ENCODE measurements at places on chromosomes 2 and 18.

DNA sequence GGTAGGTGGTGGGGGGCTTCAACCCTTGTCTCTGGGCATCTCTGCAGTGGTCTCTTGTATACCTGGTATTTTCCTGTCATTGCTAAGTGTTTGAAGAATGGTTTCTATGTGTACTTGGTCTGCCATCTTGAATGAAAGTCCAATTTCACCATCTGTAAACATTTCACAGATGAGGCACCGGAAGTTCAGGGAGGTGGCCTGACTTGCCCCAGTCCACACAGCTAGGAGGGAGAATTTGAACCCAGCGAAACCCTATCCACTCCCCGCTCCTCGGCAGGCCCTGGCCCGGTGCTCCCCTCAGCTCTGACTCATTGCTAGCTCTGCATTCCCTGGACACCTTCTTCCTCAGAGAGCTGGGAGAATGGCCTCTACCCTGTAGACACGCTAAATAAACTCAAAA is 30.5 kb downstream of the ZAP70 start:
- peaks cover 49% of the 10 kb centered on the region for H3K36me3 ChIP-seq
- H3K27ac ChIP-seq = no peak overlapping the region
- peaks cover 76% of the 10 kb centered on the region for H3K4me1 ChIP-seq
- H3K4me3 ChIP-seq = no peak overlapping the region
- no peaks in the 10 kb centered on the region for H3K27me3 ChIP-seq

GRCh38 chr18:3541549-3542386 is 91.8 kb downstream of the TGIF1 start:
- H3K4me3 ChIP-seq = peak overlapping the region; percentile 34
- no peaks in the 10 kb centered on the region for H3K36me3 ChIP-seq

DNA sequence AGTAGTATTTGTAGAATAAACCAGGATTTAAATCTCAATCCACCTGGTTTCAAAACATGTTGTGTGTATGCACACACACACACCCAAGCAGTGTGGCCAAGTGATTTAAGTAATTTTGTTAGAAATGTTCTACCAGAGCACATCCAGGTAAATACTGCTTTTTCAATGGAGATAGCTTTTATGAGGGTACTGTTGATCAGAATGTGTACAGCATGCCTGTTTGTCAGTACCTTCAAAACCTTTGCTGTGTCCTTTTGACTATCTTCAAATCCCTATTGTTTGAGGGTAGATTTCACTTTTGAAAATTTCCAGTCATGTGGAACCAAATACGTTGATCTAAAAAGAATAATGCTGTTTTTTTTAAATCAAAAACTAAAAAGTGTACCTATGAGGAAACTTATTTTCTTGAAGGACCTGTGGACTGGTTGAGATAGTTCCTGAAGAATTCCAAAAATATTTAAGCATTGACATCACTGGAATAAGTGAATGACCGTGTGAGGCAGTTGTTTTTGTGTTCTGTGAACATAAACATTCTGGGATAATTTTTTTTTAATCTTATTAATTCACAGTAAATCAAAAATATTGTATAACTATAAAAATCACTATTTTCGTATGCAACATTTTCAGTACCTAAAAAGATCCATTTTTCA is 70.9 kb downstream of the PTRHD1 start:
- no peak overlapping the region for H3K27ac ChIP-seq
- no peak for DNase-seq
- peaks cover 8% of the 10 kb centered on the region for H3K36me3 ChIP-seq

GRCh38 chr2:24824966-24825882 is 32.0 kb downstream of the CENPO start:
- H3K27me3 ChIP-seq = no peaks in the 10 kb centered on the region
- DNase-seq = no peak
- H3K4me1 ChIP-seq = peaks cover 25% of the 10 kb centered on the region

- H3K4me3 ChIP-seq = no peak overlapping the region
- no peaks in the 10 kb centered on the region for H3K27me3 ChIP-seq
- H3K36me3 ChIP-seq = peaks cover 7% of the 10 kb centered on the region
- peaks cover 51% of the 10 kb centered on the region for H3K4me1 ChIP-seq
Measured at GRCh38 chr2:12429779-12430406, 286.8 kb upstream of the TRIB2 start.

GRCh38 chr18:61955644-61956043 is 62.8 kb upstream of the RNF152 start:
- peaks cover 49% of the 10 kb centered on the region for H3K4me1 ChIP-seq
- H3K36me3 ChIP-seq = no peaks in the 10 kb centered on the region
- no peak overlapping the region for H3K4me3 ChIP-seq

- no peaks in the 10 kb centered on the region for H3K27me3 ChIP-seq
- H3K4me3 ChIP-seq = no peak overlapping the region
- no peak overlapping the region for H3K27ac ChIP-seq
- peaks cover 39% of the 10 kb centered on the region for H3K36me3 ChIP-seq
- DNase-seq = no peak
Measured at GRCh38 chr2:97546711-97547110, 43.0 kb downstream of the ANKRD36B start.

DNA sequence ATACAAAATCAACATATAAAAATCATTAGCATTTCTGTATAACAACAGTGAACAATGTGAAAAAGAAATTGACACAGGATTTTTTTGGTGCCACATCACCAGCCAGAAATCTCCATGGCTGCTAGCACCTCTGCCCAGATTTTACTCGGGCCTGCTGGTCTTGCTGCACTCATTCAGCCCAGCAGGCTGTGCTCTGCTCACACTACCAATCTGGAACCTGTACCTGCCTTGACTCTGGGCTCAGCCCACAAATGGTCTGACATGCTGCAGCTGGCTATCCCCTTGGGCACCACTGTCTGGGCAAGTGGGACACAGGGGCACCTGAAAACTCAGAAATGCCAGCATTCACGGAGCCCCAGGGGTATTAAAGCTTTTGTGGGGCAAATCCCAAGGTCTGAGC is 392.5 kb upstream of the NRXN1 start:
- H3K4me3 ChIP-seq = no peak overlapping the region
- no peaks in the 10 kb centered on the region for H3K27me3 ChIP-seq
- H3K4me1 ChIP-seq = no peaks in the 10 kb centered on the region
- no peaks in the 10 kb centered on the region for H3K36me3 ChIP-seq
- H3K27ac ChIP-seq = no peak overlapping the region

DNA sequence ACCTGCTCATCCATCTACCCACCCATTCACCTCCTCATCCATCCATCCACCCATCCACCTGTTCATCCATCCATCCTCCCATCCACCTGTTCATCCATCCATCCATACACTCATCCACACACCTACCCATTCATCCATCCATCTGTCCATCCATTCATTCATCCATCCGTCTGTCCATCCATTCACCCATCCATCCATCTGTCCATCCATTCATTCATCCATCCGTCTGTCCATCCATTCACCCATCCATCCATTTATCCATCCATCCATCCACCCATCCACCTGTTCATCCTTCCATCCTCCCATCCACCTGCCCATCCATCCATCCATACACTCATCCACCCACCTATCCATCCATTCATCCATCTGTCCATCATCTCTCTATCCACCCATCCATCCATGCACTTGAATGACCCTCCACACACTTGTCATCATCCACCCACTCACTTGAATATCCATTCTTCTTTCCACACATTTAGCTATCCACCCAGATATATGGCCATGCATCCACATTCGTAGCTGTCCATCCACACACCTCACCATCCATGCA is 45.0 kb downstream of the CROCC2 start:
- no peak overlapping the region for H3K27ac ChIP-seq
- no peak overlapping the region for H3K4me3 ChIP-seq
- no peak for DNase-seq
- no peaks in the 10 kb centered on the region for H3K27me3 ChIP-seq
- no peaks in the 10 kb centered on the region for H3K36me3 ChIP-seq
- H3K4me1 ChIP-seq = no peaks in the 10 kb centered on the region

DNA sequence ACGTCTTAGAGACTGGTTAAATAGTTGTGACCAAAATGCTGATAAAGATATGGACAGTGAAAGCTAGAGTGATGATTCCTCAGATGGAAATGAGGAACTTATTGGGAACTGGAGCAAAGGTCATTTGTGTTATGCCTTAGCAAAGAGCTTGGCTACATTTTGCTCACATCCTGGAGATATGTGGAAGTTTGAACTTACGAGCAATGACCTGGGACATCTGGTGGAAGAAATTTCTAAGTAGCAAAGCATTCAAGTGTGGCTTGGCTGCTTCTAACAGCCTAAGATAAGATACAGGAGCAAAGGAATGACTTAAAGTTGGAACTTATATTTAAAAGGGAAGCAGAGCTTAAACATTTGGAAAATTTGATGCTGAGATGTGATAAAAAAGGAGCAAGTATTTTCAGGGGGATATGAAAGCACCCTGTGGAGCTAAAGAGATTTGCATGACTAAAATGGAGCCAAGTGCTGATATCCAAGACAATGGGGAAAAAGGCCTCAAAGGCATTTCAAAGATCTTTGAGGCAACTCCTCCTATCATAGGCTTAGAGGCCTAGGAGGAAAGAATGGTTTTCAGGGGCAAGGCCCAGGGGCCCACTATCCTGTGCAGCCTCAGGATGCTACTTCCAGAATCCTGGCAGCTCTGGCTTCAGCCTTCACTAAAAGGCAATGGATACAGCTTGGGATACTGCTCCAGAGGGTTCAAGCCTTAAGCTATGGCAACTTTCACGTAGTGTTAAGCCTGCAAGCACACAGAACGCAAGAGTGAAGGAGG is 124.1 kb upstream of the KLHL14 start:
- H3K27me3 ChIP-seq = no peaks in the 10 kb centered on the region
- no peaks in the 10 kb centered on the region for H3K4me1 ChIP-seq
- no peaks in the 10 kb centered on the region for H3K36me3 ChIP-seq
- no peak for DNase-seq
- no peak overlapping the region for H3K4me3 ChIP-seq
- no peak overlapping the region for H3K27ac ChIP-seq

DNA sequence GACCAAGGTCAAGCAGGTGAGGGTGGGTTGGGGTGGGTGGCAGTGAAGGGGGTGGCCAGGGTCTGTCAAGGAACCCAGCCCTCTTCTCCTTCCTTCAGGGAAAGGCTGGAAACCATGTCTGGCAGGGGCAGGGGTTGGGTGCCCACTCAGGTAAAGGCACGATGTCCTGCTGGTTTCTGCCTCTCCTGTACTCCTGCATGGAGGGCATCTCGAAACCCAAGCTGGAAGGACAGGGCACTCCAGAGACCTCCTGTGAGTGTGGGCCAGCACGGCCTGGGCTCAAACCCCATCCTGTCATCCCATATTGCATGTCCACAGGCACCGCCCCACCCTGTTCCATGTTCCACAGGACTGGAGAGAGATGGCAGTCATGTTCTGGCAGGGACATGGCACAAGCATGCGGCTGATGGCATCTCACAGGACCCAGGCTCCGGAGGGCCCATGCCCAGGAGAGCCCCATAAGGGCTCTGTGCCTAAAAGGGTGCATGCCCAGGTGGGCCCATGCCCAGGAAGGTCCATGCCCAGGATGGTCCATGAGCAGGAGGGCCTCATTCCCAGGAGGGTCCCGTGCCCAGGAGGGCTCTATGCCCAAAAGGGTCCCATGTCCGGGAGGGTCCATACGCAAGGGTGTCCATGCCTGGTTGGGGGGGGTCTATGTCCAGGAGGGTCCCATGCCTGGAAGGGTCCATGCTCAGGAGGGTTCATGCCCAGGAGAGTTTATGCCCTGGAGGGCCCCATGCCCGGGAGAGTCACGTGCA is 6.4 kb downstream of the GPR35 start:
- peaks cover 14% of the 10 kb centered on the region for H3K36me3 ChIP-seq
- H3K27me3 ChIP-seq = no peaks in the 10 kb centered on the region
- no peak for DNase-seq
- no peak overlapping the region for H3K4me3 ChIP-seq
- H3K27ac ChIP-seq = no peak overlapping the region

DNA sequence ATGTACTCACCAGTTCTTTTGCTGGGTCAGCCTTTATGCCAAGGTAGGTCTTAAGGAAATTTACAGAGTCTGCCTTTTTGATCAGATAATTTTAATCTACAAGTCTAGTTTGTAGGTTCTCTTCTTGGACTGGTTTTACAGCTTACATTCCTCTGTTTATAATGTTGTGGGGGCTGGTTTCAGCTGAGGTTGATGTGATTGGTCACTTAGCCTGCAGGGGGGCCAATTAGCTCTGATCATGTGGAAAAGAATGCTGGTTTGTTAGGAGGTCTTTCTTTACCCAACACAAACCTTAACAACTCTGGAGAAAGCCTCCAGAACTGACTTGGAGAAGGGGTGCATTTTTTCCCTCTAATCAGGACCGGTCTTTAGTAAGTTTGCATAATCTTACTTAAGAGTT is at the start of gene KCNJ13:
Gene KCNJ13, minus strand, starts transcription at position 131 of the 400 bp plus-strand sequence. CDS start 5,203 bp downstream, outside the sequence.
- H3K4me3 ChIP-seq = no peak within 1 kb of the TSS
- peaks cover 24% of the 10 kb centered on the region for H3K36me3 ChIP-seq
- peaks cover 22% of the 10 kb centered on the region for H3K4me1 ChIP-seq
- DNase-seq = no peak
- H3K27ac ChIP-seq = no peak within 1 kb of the TSS
- no peaks in the 10 kb centered on the region for H3K27me3 ChIP-seq

- no peak for DNase-seq
- H3K27me3 ChIP-seq = no peaks in the 10 kb centered on the region
- no peaks in the 10 kb centered on the region for H3K4me1 ChIP-seq
- H3K4me3 ChIP-seq = no peak overlapping the region
- H3K36me3 ChIP-seq = no peaks in the 10 kb centered on the region
Measured at GRCh38 chr18:33826151-33826550, 248.1 kb downstream of the ASXL3 start.

DNA sequence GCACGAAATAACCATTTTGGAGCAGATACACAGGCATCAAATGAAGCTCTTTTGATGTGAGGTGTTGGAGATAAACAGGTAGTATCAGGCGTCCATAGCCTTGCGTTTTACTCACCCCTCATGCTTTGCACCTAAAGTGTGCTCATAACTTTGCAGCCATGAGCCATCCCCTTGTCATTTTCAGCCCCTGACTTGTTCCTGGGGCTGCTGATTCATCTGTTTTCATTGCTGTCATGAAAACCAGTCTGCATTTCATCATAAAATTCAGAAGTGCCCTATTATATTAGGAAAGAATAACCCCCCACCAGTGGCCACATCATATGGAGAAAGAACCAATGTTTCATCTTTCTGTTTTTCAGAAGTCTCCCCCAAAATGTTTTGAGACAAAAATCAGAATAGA is 329.7 kb upstream of the NRP2 start:
- no peaks in the 10 kb centered on the region for H3K36me3 ChIP-seq
- no peak overlapping the region for H3K27ac ChIP-seq
- DNase-seq = no peak
- no peaks in the 10 kb centered on the region for H3K4me1 ChIP-seq

- H3K27ac ChIP-seq = no peak overlapping the region
- DNase-seq = no peak
- H3K27me3 ChIP-seq = no peaks in the 10 kb centered on the region
- H3K4me3 ChIP-seq = no peak overlapping the region
- H3K36me3 ChIP-seq = peaks cover 2% of the 10 kb centered on the region
- no peaks in the 10 kb centered on the region for H3K4me1 ChIP-seq
Measured at GRCh38 chr2:40016151-40016885, 237.3 kb upstream of the THUMPD2 start.

DNA sequence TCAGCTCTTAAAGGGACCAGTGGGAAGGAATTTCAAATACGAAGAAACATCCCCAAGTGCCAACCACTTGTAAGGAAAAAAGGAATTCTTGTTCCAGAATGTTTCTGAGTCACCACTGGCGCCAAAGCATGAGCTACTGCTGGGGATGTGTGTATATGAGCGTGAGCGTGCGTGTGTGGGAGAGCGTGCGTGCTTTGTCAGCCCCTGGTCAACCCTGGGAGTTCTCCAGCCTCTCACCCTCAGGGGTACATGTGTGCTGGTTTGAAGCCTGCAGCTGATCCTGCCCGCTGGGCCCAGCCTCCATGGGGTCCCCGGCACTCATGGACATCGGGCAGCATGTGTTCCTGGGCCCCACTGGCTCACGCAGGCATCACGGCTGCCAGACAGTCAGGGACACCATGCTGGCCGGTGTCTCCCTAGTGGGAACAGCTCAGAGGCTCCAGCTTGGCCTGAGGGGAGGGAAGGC is 17.1 kb downstream of the HS6ST1 start:
- no peaks in the 10 kb centered on the region for H3K36me3 ChIP-seq
- no peak for DNase-seq
- H3K27ac ChIP-seq = no peak overlapping the region
- H3K4me1 ChIP-seq = no peaks in the 10 kb centered on the region
